ENCODE measurements at places on chromosomes 12 and 14.

GRCh38 chr12:104785886-104786285 is 172.2 kb downstream of the SLC41A2 start:
- DNase-seq: no peak

DNA sequence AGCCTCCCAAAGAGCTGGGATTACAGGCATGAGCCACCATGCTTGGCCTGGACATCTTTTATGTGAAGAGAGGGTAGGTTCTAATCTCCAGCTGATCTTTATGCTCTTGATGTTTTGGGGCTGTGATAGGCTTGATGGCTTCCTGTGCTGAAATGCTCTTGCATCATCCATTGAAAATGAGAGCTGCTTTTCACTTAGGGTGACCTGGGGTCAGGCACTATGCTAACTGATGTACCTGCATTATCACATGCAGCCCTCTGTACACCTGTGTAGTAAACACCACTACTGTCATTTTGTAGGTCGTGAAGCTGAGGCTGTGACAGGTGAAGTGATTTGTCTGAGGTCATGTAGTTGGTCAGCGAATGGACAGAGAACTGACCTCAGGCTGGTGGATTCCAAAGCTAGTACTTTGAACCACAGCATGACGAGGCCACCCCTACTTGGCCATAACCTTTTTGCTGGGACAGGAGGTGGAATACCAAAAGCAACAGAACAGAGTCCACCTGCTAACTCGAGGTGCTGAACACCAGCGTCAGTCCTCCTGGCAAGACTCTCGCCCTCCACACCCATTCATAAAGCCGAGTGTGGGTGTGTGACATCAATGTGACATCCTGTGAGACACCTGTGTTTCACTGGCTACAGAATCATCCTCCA is 69.1 kb downstream of the C12orf75 start:
- no peak for DNase-seq

DNA sequence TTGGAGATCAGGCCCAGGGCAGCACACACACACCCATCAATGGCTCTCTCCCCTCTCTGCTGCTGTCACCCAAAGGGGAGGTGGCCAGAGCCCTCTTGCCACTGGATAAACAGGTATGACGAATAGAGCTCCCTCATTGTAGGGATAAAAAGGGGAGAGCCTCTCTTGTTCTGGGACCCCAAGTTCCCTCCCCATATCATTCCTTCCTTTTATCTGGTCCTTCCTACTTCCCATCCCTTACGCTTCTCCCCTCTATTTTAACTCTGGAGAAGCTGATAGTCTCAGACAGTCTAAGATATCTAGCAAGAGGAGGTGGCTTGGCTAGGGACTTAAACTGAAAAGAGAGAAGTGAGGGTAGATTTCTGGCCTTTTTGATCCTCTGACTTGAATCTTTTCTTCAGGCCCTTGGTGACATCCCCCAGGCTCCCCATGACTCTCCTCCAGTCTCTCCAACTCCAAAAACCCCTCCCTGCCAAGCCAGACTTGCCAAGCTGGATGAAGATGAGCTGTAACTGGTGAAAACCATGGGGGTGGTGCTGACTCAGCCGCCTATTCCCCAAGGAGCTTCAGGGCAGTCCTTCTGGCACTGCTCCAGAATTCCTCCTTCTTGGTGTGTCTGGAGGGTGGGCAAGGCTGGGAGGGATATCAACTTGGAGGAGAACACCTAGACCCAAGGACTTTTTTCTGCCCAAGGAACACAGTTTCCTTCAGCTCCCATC is 5.3 kb downstream of the ARHGEF25 start:
- DNase-seq: no peak

DNA sequence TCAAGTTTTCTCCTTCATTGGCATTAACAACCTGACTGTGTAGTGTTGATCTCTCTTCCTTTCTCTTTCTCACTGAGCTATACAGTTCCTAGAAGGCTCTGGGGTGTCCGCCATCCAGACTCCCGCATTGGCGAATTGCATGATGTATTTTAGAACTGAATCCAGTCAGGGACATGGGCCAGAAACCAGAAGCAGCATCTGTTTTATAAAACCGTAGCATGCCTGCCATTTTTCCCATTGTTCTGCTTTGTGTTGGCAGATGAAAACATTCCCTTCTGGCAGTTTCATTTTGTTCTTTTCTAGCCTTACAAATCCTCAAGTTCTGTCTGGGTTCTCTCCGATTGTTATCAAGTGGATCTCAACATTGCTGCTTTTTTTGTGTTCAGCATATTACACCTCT is 268.3 kb upstream of the SEL1L start:
- DNase-seq: no peak

- DNase-seq: no peak
These were observed 431.1 kb downstream of the KCNH5 start for GRCh38 chr14:62614122-62614521.

GRCh38 chr12:70849265-70849960 is 71.1 kb downstream of the PTPRR start:
- DNase-seq: no peak

DNA sequence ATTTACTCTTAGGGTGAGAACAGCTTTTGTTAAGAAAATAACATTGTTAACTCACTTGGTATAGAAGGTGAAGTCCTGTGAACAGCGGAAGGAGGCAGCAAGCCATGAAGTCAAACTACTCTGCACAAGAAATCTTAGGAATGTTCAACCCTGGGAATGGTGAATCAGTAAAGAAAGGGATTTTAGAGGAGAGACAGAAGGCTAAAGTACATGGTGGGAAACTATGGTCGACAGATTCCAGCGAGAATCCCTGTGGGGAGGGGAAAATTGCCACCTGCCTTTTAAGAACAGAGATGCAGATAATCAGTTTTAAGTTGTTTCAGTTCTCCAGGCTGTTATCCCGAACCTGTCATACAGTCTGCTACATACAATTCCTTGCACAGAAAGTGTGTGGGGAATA is 63.2 kb upstream of the PTPRR start:
- no peak for DNase-seq

- DNase-seq: no peak
These were observed 65.8 kb downstream of the GALNT16 start for GRCh38 chr14:69325646-69326265.

DNA sequence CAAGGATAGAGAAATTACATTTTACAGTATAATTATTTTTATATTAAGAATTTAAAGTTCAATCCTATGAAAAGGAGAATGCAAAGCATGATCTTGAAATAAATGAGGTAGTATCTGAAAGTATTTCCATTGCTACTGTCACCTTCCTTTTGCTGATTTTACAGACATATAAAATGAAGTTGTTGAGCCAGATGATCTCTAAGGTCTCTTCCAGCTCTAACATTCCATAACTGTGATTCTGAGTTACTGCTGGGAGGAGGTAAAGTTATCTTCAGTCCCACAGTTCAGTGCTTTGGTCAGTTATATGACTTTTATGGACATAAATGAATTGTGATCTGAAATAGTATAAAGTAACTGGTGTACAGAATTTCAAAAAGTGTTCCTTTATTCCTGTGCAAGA is 52.8 kb downstream of the SLC38A6 start:
- no peak for DNase-seq

- DNase-seq: no peak
These were observed 196.1 kb downstream of the TBX5 start for GRCh38 chr12:114209861-114210260.

- no peak for DNase-seq
These were observed 14.4 kb upstream of the FIGNL2 start for GRCh38 chr12:51862947-51863346.

DNA sequence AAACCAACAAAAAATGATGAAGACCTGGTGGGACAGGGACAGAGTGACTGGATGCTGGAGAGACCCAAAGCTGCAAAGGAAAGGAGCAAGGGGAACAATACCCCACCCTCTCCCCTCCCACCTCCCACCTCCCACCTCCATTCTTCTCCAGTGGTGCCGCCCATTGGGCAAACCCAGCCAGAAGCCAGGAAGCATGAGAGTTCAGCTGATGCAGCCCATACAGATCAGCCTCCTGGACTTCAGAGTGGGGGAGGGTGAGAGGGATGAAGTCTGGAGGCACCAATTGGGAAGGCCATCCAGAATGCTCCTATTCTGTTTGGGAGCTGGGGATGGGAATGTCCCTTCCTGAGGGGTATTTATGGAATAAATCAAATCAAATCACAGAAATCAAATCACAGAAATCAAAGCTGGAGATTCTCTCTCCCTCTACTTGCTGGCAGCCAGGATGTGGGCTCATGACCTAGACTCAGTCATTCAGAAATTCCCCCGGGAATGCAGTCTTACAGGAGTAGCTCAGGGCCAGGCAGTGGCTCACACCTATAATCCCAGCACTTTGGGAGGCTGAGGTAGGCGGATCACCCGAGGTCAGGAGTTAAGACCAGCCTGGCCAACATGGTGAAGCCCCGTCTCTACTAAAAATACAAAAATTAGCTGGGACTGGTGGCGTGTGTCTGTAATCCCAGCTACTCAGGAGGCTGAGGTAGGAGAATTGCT is 31.1 kb downstream of the IRF2BPL start:
- DNase-seq: no peak

GRCh38 chr14:76894308-76894707 is 68.1 kb downstream of the LRRC74A start:
- no peak for DNase-seq

DNA sequence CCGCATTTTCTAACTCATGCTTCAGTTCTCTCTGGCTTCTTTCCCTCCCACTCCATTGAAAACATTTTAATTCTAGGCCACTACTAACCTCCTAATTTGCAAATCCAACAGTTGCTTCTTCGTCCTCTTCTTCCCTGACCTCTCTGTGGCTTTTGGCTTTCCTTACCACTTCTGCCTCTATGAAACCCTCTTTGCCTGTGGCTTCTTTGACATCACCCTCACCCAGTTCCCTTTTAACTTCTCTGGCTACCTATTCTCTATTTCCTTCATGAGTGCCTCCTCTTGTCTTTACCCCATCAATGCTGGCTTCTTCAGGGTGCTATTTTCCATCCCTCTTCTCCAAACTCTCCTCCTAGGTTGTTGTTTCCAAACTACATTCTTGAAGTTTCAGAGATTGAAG is 4.4 kb upstream of the HCFC2 start:
- no peak for DNase-seq

DNA sequence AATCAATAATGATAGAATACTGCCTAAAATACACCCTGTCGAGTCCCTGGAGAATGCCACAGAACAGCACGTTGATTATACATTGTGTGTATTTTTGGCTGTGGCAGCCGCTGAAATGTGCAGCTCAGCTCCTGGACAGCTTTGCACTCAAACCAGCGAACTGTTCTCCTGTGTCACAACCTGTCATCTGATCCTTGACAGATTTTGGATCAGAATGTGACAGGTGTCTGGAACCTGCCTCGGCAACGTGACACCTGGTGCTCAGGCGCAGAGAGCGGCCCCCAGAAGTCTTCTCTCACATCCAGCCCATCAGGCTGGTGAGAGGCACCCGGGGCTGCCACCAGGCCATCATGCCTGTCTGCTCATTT is 19.3 kb downstream of the MVK start:
- no peak for DNase-seq

GRCh38 chr12:67344979-67345710 is 76.0 kb downstream of the CAND1 start:
- no peak for DNase-seq

GRCh38 chr14:37709419-37710195 is 114.2 kb downstream of the TTC6 start:
- no peak for DNase-seq

- DNase-seq: no peak
These were observed 10.5 kb upstream of the C14orf93 start for GRCh38 chr14:23020143-23021128.

DNA sequence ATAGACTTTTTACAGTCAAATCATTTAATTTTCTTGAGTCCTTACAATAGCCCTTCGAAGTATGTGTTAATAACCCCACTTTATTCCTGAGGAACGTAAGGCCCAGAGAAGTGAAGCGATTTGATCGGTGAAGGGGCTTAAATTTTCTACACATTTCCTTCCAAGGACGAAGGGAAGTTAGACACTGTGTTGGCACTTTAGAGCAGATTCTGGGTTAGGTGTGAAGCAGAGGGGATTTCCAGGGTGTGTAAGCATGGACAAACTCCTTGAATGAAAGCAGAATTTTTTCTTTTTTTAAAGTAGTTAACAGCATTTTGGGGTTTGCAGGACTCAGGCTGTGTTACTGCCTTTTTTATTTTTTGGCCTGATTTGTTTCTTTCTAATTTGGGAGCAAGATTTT is 38.9 kb downstream of the PRORP start:
- no peak for DNase-seq

- DNase-seq: no peak
These were observed 1127.0 kb downstream of the GALC start for GRCh38 chr14:86865934-86866333.

- no peak for DNase-seq
These were observed 211.9 kb upstream of the TBX3 start for GRCh38 chr12:114895827-114896226.

Data from stimulated activated CD8-positive, alpha-beta memory T cell treated with anti-CD3 and anti-CD28 coated beads, Interleukin-7, amount 100 ng/mL, for 1 hour (primary cell).